Thoracic aorta (tissue), 2 donors: ENCODE measurements at places on chromosomes 5 and 9.
A peak's percentile ranks its signal among the peaks of the same experiment; 100 is the strongest.

- DNase-seq: no peak
Observed at GRCh38 chr5:5089895-5090649, 50.1 kb upstream of the ADAMTS16 start.

- DNase-seq: no peak
Observed at GRCh38 chr9:90950600-90950999, 149.0 kb downstream of the SYK start.

- no peak for DNase-seq
Observed at GRCh38 chr9:117742131-117742530, 37.9 kb downstream of the TLR4 start.

DNA sequence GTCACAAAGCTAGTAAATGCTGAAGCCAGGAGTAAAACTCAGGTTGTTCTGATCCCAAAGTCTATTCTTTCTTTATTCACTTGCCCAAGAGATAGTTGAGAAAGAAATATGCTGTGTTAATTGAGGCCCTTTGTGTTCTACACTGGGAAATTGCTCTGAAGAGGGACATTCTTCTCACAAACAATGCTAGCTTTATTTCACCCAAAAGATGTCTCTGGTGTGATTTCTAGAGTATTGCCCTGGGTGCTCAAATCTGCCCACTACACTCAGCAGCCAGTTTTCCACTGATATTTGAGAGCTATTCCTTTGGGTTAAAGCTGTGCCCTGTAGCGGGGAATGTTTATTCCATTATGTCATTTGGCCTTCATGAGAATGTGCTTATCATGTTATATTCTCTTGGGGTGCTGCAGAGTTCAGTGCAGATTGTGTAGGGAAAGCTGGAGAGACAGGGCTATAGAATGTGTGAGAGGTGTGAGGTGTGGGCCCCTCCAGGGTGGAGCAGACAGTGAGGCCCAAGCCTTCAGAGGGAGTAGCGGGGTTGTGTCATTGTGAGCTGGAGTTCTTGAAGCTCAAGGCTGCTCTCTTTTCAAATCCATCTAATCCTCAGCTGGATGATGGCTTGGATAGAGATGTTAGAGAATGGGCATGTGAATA, 21.0 kb upstream of the C5orf63 start:
- no peak for DNase-seq

GRCh38 chr5:142184988-142185387, 76.4 kb downstream of the NDFIP1 start:
- no peak for DNase-seq

DNA sequence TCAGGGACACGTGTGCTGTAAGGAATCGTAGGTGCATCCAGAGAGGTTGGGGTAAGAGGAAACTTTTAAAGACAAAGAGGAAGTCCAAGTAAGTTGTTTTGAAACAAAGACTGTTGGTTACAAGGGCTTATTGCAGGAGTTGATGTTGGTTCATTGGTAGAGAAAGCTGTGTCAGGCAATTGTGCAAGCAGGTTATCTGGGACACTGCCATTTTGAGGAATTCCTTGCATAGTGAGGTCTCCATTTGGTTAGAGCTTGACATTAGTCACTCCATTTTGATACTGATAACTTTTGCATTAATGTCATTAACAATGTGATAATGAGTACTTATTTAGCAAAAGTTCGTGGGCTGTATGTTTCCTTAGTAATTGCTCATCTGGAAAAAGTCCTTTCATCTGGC, 24.9 kb downstream of the CNOT6 start:
- no peak for DNase-seq

GRCh38 chr5:123438244-123438643, 15.0 kb upstream of the CEP120 start:
- DNase-seq: no peak

DNA sequence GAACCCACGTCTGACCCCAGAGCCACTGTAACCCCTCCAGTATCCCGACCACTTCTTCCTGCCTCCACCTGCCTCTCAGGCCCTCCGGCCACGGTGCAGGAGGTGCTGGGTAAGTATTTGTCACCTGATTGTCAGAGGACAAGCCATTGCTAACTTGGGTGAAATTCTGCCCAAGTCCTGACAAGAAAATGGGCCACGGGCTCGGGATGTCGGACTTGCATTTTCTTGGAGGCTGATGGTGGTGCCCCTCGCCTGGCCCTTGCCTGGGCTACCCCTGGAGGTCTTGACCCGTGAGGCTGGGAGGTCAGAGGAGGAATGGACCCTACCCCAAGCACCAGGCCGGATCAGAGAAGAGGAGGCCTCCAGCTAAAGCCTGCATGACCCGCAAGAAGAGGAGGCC, 149.7 kb upstream of the COL5A1 start:
- no peak for DNase-seq

GRCh38 chr5:131548176-131548575, 86.9 kb downstream of the RAPGEF6 start:
- DNase-seq: no peak

DNA sequence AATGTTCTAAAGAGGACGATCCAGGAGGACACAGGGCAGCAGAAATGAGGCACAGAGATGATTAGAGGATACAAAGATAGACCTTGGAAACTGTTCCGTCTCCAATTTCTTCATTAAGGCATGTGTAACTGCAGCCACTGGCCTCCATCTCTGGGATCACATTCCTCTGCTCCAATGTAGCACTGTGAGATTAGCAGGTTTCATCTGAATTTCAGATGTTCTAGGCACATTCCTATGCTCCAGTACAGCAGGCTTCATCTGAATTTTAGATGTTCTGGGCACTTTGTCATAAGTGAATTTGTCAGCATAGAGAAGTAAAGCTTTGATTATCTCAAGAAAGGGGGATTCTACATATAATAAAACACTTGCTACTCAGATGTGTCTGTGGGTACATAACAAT, 671.4 kb downstream of the MTRR start:
- DNase-seq: no peak

DNA sequence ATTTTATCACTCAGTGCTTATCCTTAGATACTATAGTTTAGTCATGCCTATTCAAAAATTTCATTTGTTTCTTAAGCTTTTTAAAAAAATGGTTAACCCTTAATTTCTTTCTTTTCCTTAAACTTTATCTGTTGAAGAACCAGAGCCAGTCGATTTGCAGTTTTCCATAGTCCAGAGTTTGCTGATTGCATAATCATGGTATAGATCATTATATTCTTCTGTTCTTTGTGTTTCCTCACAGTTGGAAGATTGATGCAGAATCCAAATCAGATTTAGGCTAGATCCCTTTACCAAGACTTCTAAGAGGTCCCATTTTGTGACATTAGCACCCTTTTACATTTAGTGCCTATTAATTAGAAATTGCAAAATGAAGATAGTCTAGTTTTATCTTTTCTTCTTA, 18.0 kb downstream of the TMEM38B start:
- DNase-seq: no peak

- DNase-seq: no peak
Observed at GRCh38 chr5:11687498-11687897, 216.7 kb downstream of the CTNND2 start.

DNA sequence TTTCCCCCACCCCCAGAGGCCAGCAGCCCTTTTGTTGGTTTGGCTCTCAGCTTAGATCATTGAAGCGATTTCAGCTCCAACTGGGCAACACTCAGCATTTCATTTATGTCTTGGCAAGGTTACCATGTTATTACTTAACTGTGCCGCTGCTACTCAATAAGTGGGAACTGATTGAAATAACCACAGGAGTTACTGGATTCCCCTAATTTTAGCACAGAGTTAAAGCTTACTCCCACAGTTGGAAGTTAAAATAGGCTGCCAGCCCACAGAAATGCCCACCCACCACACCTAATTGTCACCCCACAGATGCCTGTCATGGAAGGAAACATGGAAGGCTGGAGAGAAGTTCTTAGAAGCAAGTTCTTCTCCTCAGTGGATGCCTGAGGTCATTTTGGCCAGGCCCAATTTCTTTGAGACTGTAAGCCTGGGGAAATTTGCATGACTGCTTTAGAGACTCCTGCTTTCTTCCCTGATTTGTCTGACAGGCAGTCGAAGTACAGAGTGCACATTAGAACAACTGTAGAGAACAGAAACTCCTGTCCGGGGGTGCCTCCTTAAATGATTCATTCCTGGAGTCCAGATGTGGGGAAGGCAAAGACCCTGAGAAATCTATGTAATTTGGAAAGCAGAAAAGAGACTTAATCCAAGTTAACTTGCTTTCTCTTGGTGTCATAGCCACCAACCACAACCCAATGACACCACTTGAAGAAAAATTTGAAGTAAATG, 370.0 kb downstream of the ZSWIM6 start:
- no peak for DNase-seq

DNA sequence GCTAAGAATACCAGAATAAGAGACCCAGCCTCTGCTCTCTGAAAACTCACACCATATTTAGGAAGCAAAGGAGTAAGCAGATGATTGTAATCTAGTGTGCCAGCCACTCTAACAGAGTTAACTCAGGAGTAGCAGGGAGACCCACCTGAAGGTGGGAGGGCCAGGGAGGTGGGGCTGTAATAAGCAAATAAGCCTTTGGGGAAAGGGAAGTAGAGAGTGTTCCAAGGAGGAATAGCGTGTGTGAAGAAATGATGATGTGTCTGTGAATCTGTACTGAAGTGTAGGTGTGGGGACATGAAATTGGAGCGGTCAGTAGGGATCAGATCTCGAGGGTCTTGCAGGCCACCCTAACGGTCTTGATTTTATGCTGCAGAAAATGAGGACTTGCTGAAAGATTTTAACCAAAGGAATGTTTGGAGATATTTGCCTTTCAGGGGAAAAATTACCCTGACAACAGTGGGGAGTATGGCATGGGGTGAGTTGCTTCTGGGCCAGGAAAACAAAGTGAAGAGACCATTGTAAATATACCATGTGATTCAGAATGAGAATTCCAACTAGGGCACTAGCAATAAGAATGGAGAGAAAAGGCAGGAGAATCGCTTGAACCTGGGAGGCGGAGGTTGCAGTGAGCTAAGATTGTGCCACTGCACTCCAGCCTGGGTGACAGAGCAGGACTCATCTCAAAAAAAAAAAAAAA, 44.1 kb upstream of the FSD1L start:
- no peak for DNase-seq

DNA sequence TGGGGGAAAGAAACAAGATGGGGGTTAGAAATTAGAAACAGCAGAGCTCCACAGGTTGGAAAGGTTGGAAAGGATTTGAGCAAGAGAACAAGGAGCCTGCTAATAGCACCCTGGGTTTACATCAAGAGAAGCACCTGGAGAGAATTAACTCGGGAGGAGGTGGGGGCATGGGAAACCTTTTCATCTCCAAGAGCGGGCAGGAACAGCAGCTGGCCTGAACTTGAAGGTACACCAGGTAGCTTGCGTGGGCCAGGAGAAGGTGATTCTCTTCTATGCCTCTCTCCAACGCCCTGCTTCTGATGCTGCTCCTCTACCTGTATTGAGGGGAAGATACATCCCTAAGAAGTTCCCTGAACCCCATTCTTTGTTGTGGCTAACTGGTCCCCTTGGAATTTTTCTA, 37.1 kb upstream of the GLRX start:
- DNase-seq: no peak

DNA sequence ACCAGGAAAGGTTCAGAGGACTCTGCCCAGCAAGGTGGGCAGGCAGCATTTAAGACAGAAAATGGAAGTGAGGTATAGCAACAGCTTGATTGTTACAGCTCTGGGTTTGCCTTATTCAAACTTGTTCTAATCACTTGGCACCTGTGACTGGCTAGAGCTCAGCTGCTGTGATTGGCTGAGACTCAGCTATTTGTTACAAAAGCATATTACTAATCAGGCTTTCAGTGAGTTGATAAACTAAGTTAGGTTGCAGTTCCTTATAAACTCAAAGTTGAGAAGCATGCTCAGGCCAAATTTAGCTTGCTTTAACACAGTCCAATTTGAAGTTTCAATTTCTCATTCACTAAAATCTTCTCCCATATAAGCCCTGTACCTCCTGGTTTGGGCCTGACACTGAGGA, 56.3 kb downstream of the GDA start:
- no peak for DNase-seq

DNA sequence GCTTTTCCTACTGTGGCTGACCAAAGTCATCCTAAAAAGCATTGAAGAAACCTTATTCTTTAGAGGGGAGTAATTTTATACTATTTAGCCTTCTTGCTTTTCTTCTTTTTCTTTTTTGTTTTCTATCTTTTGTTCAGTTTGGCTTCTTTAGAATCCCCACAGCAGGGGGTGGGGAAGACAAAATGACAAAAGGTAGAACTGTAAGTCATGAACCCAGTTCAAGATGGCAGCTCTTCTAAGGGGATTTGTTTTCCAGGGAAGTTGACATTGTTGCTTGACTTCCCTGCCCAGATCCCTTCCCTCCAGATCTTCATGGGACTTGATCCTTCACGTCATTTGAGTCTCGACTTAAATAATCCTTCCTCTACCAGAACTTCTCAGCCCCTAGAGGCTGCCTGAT, 692.4 kb upstream of the DMAC1 start:
- no peak for DNase-seq

- DNase-seq: no peak
Observed at GRCh38 chr5:82154776-82155175, 123.4 kb downstream of the RPS23 start.

- no peak for DNase-seq
Observed at GRCh38 chr5:145917288-145917687, 19.1 kb upstream of the SH3RF2 start.

DNA sequence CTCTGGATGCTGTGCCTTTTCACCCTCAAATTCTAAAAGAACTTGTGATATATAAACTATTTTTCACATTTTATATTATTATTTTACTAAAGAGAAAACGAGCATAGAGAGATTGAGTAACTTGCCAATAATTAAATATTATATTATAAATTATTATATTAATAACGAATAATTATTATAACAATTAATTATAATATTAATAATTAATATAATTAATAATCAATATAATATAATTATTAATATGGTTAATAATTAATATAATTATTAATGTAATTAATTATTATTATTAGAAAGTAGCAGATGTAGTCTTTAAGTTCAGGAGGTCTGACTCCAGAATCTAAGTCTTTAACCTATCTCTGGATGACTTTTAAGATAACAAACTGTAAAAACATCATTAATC, 20.1 kb downstream of the OR2Y1 start:
- DNase-seq: no peak

- peak; percentile 29 for DNase-seq
Observed at GRCh38 chr5:126339215-126339805, 83.9 kb upstream of the GRAMD2B start.

DNA sequence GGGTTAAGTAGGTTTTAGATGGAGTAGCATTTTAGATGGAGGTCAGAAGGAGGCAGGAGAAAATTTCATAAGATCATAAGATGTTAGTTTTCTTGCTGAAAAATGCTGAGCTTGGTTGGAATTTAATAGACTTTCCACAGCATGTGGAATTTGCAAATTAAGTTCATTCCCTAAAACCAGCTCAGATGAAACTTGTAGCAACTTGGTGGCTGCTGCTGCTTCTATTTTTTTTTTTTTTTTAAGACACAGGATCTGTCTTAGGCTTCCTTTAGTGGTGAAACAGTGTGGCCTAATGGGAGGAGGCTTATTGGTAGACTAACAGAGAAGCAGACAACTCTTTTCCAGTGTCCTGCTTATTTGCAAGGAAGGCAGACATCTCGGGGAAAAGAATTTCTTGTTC, 154.5 kb downstream of the AOPEP start:
- no peak for DNase-seq
